Breast epithelium (tissue), 4 donors: ENCODE measurements at places on chromosomes 3 and 15.

GRCh38 chr3:164687902-164688301, 390.4 kb downstream of the SI start:
- no peaks in the 10 kb centered on the region for H3K4me1 ChIP-seq
- no peak overlapping the region for H3K4me3 ChIP-seq
- H3K36me3 ChIP-seq: no peaks in the 10 kb centered on the region
- H3K27me3 ChIP-seq: no peaks in the 10 kb centered on the region
- no peak for DNase-seq

- H3K27ac ChIP-seq: no peak overlapping the region
- H3K36me3 ChIP-seq: no peaks in the 10 kb centered on the region
- no peak for DNase-seq
- no peaks in the 10 kb centered on the region for H3K4me1 ChIP-seq
- no peaks in the 10 kb centered on the region for H3K27me3 ChIP-seq
These were observed 122.3 kb upstream of the PTPRG start for GRCh38 chr3:61439122-61439458.

DNA sequence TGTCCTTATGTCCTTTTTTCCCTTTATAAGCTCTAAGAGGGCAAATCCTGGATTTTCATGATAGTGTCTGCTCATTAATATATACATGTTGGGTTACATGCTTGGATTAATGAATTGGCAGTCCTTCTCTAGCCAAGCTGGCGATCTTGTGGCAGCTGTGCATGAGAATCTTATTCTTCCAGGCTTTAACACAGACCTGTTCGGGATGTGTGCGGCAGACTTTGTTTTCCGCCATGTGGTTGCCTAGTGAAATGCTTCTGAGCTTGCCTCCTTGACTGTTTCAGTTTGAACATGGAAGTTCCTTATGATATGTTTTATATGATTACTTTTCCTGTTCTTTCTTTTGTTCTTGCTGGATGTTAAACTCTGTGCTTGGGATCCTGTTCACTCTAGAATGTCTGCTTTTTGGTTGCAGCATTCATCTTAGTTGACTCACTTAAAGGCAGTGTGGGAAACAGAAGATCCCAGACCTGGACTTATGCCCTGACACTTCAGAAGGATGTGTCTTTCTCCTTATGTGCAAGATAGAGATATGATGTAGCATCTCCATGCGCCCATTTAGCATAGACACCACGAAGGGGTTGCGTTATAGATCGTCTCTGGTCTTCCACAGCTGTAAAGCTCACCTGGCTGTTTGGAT, 7.2 kb downstream of the CHCHD6 start:
- H3K27me3 ChIP-seq: no peaks in the 10 kb centered on the region
- H3K27ac ChIP-seq: no peak overlapping the region
- no peak overlapping the region for H3K4me3 ChIP-seq
- H3K4me1 ChIP-seq: no peaks in the 10 kb centered on the region
- H3K36me3 ChIP-seq: no peaks in the 10 kb centered on the region

- H3K36me3 ChIP-seq: no peaks in the 10 kb centered on the region
- no peaks in the 10 kb centered on the region for H3K4me1 ChIP-seq
- peak overlapping the region; percentile 15 for H3K4me3 ChIP-seq
- no peaks in the 10 kb centered on the region for H3K27me3 ChIP-seq
- DNase-seq: no peak
These were observed 61.0 kb upstream of the SLC24A5 start for GRCh38 chr15:48059791-48060190.

- H3K27me3 ChIP-seq: no peaks in the 10 kb centered on the region
- no peaks in the 10 kb centered on the region for H3K4me1 ChIP-seq
- no peak overlapping the region for H3K4me3 ChIP-seq
- DNase-seq: no peak
- no peak overlapping the region for H3K27ac ChIP-seq
These were observed 117.4 kb downstream of the IL12A start for GRCh38 chr3:160105907-160106584.

DNA sequence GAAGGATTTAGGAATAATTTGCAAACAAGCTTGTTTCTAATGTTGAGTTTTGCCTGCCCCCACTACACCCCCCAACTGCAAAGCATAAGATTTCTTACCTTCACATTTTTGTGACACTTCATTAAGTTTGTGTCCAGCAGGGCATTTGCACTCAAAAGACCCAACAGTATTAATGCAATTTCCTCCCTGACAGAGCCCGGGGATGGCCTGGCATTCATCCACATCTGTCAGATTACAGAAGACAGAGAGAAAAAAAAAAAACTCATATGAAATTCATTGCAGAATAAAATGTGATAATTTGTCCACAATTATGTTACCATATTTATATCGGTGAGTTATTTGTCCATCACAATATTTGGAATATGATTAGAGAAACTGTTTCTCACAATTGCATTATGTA, 111.5 kb downstream of the FBN1 start:
- H3K36me3 ChIP-seq: no peaks in the 10 kb centered on the region
- no peak overlapping the region for H3K4me3 ChIP-seq
- no peak for DNase-seq
- H3K4me1 ChIP-seq: no peaks in the 10 kb centered on the region

DNA sequence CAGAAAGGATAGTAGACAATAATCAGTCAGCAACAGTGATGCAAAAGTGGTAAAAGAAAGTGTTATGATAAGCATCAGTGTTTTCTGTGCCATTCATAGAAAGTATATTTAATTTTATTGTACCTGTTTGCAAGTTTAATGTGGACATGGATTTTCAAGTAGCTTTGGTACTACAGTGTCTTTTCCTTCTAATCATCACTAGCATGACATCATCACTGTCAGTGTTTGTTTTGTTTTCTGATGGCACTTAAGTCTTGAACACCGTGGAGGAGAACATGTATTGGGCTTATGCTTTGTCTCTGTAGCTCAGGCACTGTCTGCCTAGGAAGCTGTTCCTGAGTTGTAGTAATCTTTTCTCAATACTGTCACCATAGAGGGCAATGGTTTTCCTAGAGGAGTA, 41.9 kb downstream of the SETD5 start:
- peaks cover 17% of the 10 kb centered on the region for H3K36me3 ChIP-seq
- H3K4me1 ChIP-seq: no peaks in the 10 kb centered on the region
- no peak for DNase-seq

GRCh38 chr3:50124800-50125178, 30.3 kb upstream of the SEMA3F start:
- H3K27ac ChIP-seq: peak overlapping the region; percentile 32
- no peaks in the 10 kb centered on the region for H3K36me3 ChIP-seq
- H3K4me3 ChIP-seq: no peak overlapping the region
- peaks cover 28% of the 10 kb centered on the region for H3K4me1 ChIP-seq
- peak; percentile 47 for DNase-seq

GRCh38 chr3:107524326-107524840, 1.6 kb downstream of the BBX start:
- no peak for DNase-seq
- peak overlapping the region; percentile 90 for H3K4me3 ChIP-seq
- H3K27ac ChIP-seq: peak overlapping the region; percentile 94
- no peaks in the 10 kb centered on the region for H3K4me1 ChIP-seq
- H3K27me3 ChIP-seq: no peaks in the 10 kb centered on the region
- H3K36me3 ChIP-seq: no peaks in the 10 kb centered on the region

DNA sequence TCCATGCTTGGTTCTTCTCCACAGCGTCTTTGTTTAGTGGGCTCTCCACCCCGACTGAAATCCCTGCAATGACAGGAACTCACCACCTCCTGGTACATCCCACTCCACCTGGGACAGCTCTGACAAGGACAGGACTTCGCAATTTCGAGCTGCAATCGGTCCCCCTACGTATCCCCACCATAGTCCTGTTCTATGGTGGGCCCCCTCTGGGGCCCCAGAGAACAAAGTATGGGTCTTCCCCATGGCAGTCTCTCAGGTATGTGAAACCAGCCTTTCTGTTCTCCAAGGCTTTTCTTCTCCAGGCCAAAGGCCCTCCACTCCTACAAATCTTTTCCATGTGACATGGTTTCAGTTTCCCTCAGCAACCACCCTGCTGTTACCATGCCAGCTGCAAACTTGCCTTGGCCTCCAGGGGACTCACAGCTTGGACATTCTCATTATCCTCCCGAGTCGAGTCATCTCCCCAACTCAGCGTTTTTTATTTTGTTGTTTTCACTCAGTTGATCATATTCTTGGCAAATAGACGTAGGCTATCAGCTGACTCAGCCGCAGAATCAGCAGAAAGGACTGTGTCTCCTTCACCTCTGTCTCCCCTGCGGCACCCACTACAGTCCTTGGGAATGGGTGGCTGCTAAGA, 233.3 kb downstream of the OPA1 start:
- no peaks in the 10 kb centered on the region for H3K36me3 ChIP-seq
- H3K27ac ChIP-seq: peak overlapping the region; percentile 75
- no peak overlapping the region for H3K4me3 ChIP-seq
- no peak for DNase-seq
- H3K27me3 ChIP-seq: no peaks in the 10 kb centered on the region

DNA sequence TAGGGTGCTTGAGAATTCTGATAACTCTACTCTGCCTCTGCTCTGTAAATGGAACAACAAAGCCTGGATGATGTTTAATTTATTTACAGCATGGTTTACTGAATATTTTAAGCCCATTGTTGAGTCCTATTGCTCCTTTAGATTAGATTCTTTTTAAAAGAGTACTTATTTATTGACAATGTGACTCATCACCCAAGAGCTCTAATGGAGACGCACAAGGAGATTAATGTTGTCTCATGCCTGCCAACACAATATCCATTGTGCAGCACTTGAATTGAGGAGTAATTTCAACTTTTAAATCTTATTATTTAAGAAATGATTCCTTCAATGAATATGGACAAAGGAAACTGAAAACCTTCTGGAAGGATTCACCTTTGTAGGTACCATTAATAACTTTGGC, 691.4 kb downstream of the ZBBX start:
- no peak overlapping the region for H3K27ac ChIP-seq
- DNase-seq: no peak
- H3K36me3 ChIP-seq: no peaks in the 10 kb centered on the region
- no peaks in the 10 kb centered on the region for H3K4me1 ChIP-seq
- H3K4me3 ChIP-seq: no peak overlapping the region

DNA sequence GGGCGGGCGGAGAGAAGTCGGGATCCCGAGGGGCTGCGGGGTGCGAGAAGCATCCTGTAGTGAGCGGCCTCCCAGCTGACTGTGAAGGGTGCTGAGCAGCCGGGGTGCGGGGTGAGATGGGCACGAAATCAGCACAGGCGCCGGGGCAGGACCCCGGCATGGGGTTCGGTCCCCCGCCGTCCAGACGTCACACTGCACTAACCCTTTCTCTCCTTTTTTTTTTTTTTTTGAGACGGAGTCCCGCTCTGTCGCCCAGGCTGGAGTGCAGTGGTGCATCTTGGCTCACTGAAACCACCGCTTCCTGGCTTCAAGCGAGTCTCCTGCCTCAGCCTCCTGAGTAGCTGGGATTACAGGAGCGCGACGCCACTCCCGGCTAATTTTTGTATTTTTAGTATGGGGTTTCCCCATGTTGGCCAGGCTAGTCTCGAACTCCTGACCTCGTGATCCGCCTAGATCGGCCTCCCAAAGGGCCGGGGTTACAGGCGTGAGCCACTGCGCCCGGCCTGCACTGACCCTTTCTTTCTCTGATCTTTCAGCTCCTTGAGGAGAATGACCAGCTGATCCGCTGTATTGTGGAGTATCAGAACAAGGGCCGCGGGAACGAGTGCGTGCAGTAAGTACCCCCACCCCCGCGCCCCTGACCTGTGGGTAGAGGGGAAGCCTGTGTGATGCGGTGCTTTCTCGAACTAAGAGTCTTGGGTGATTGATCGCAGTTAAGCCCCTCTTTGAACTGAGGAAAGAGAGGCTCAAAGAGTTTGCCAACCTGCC, 513 bp downstream of the SS18L2 start:
- H3K4me1 ChIP-seq: no peaks in the 10 kb centered on the region
- DNase-seq: no peak
- no peaks in the 10 kb centered on the region for H3K36me3 ChIP-seq
- H3K4me3 ChIP-seq: peak overlapping the region; percentile 77

GRCh38 chr3:175741951-175742350, 882.8 kb downstream of the NAALADL2 start:
- no peaks in the 10 kb centered on the region for H3K36me3 ChIP-seq
- no peak overlapping the region for H3K27ac ChIP-seq
- no peak overlapping the region for H3K4me3 ChIP-seq
- no peaks in the 10 kb centered on the region for H3K27me3 ChIP-seq

DNA sequence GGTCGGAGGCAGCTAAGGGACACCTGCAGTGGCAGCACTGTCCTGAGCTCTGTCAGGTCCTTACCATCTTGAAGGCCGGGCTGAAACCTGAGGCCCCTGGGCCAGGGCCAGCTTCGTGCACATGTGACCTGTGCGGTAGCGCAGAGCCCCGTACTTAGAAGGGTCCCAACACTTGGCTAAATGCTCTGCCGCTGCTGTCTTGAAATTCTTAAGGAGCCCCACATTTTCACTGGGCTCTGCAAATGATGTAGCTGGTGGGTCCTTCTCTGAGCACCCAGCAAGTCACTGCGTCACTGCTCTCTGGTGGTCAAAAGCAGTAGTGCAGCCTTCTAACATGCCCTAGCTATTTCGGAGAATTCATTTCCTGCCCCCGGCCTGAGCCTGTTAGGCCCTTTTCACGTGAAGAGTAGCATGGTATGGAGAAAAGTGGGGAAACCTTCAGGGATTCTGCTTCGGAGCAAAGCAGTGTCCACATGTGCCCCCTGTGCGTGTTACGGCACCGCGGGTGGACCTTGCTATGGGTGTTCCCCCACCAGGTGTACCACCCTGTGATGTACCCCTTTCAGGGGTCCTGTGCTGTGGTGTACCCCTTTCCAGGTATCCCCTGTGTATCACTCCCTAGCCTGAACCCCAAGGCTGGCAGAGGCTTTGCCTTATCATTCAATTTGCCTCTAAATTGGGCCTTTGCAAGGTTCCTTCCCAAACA, 79.7 kb downstream of the TMEM266 start:
- no peak overlapping the region for H3K4me3 ChIP-seq
- H3K36me3 ChIP-seq: no peaks in the 10 kb centered on the region
- no peaks in the 10 kb centered on the region for H3K4me1 ChIP-seq

- no peak overlapping the region for H3K27ac ChIP-seq
- no peaks in the 10 kb centered on the region for H3K4me1 ChIP-seq
- H3K36me3 ChIP-seq: no peaks in the 10 kb centered on the region
- no peak for DNase-seq
- no peak overlapping the region for H3K4me3 ChIP-seq
- H3K27me3 ChIP-seq: no peaks in the 10 kb centered on the region
These were observed 62.5 kb downstream of the CBLB start for GRCh38 chr3:105806359-105806758.

- H3K4me1 ChIP-seq: no peaks in the 10 kb centered on the region
- no peaks in the 10 kb centered on the region for H3K27me3 ChIP-seq
- H3K27ac ChIP-seq: no peak overlapping the region
- DNase-seq: no peak
These were observed 4.3 kb downstream of the SLC51A start for GRCh38 chr3:196220587-196220986.

- no peak overlapping the region for H3K27ac ChIP-seq
- H3K4me1 ChIP-seq: no peaks in the 10 kb centered on the region
- no peaks in the 10 kb centered on the region for H3K36me3 ChIP-seq
- DNase-seq: no peak
- no peak overlapping the region for H3K4me3 ChIP-seq
These were observed 98.5 kb downstream of the LRRC3B start for GRCh38 chr3:26721047-26721446.

- peak; percentile 24 for DNase-seq
- H3K4me3 ChIP-seq: no peak overlapping the region
- no peaks in the 10 kb centered on the region for H3K4me1 ChIP-seq
- H3K36me3 ChIP-seq: no peaks in the 10 kb centered on the region
- no peak overlapping the region for H3K27ac ChIP-seq
These were observed 216.5 kb downstream of the SNRPN start for GRCh38 chr15:25171111-25171811.

GRCh38 chr3:143835312-143835711, 13.0 kb downstream of the SLC9A9 start:
- no peaks in the 10 kb centered on the region for H3K36me3 ChIP-seq
- no peak overlapping the region for H3K4me3 ChIP-seq
- H3K4me1 ChIP-seq: no peaks in the 10 kb centered on the region
- DNase-seq: no peak

GRCh38 chr3:111215481-111215880, 143.9 kb downstream of the NECTIN3 start:
- H3K4me1 ChIP-seq: no peaks in the 10 kb centered on the region
- DNase-seq: no peak
- no peaks in the 10 kb centered on the region for H3K36me3 ChIP-seq
- no peak overlapping the region for H3K4me3 ChIP-seq
- H3K27ac ChIP-seq: no peak overlapping the region
